ENCODE measurements at places on chromosomes 7 and 10.
A peak's percentile ranks its signal among the peaks of the same experiment; 100 is the strongest.

DNA sequence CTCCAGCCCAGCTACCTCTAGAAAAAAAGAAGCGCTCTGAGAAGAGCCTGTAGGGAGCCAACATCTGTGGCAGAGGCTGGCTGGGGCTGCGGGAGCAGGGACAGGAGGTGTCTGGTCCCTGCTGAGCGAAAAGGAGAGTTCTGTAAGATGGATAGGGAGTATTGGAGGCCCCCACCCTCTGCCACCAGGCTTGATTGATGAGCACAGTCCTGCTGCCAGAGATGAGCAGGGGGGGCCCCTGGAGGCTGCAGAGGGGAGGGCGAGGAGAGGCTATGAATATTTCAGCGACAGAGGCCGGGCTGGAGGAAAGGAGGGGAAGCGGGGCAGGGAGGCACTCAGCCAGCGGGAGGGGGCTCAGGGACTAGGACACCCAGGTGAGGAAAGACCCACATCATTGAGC, 44.5 kb upstream of the HSPB1 start:
- DNase-seq, result no peak

GRCh38 chr10:60257767-60258428, 131.8 kb downstream of the ANK3 start:
- no peak for DNase-seq

DNA sequence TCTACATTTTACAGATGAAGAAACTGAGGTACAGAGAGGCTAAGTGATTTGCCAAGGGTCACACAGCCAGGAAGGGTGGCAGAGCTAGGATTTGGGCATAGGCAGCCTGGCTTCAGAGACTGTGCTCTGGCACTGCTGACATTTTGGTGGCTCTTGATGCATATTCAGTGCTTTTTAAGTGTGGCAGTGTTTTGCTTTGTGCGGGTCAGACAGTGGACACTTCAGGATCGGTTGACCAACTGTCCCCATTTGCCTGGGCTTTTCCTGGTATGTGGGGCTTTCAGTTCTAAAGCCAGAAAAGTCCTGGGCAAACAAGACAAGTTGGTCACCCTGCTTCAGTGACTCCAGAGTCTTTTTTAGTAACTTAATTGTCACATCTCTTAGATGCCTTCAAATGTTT, 35.0 kb downstream of the SUFU start:
- no peak for DNase-seq

GRCh38 chr7:32569388-32570289, 74.3 kb downstream of the AVL9 start:
- no peak for DNase-seq

DNA sequence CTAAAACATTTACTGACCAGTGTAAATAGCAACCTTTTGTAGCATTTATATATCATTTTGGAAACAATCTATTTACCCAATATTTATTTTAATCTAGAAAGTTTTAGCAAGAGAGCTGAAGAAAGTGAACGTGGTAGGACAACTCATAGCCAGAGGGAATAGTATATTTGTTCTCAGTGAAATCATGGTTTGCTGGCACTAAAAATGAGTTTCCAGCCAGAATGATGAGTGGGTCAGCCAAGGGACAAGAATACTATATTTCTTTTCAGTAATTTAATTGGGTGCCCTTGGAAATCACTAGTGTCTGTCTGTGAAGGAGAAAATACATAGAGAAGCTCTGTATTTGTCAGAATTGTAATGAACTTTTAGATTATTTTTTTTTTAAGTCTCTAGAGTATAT, 74.9 kb downstream of the MINPP1 start:
- no peak for DNase-seq

- DNase-seq, result no peak
Observed at GRCh38 chr10:114403541-114404161, 651 bp downstream of the AFAP1L2 start.

DNA sequence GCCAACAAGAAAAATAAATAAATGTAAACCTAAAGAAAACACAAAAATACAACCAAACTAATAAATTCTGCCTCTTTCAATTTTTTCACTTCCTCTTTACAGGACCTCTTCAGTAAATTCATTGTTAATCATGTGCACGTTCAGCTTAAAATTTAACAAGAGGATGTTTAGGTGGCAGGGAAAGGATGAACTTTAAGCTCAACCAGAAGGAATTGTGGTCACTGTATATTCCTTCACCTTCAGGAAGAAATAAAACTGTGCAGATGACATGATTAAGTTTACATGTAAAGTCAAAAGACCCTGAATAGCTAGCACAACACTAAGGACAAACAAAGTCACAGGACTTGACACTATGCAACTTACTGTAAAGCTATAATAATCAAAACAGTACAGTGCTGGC, 33.0 kb downstream of the KIF5B start:
- DNase-seq, result no peak

GRCh38 chr7:65307651-65308299, 65.9 kb upstream of the ZNF92 start:
- DNase-seq, result peak; percentile 56

DNA sequence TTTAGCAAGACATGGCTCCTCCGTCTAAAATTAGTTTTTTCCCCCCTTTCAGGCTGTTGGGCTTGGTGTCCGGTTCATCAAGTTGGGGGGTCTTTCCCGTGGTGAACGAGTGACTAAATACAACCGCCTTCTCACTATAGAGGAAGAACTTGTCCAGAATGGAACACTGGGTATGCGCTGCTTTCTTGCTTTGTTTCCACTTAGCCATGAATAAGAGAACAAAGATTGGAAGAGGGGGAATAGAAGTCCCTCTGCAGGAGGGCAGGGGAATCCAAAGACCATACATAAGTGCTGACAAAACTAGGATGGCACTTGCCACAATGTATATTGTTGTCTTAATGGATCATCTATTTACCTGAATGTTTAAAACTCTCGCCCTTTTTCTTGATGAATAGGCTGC, 30.5 kb downstream of the ENO4 start:
- no peak for DNase-seq

- no peak for DNase-seq
Observed at GRCh38 chr10:93815304-93816096, 57.8 kb downstream of the LGI1 start.

GRCh38 chr7:78130446-78131215, 332.1 kb downstream of the PHTF2 start:
- no peak for DNase-seq

- no peak for DNase-seq
Observed at GRCh38 chr7:120785095-120785494, 72.8 kb downstream of the TSPAN12 start.

DNA sequence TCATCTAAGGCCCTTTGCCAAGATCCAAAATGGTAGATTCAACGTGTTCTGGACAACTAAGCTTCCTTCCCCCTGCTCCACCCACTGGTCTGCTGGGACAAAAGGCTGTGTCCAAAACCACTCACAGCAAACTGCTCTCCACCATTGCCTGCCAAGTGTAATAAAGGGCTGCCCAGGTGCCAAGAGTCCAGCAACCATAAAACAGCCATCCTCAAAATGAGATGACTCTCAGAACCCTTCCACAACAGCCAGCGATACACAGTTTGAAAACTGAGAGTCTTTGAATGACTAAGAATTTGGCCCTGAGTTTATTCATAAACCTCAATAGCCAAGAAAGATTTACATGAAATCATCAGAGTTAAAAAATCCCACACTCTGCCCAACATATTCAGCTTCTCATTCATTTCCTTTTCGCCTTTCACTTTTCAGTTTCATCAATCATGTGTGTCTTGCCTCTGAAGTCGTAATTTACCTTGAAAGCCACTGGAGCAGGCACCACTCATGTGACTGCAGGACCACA, 658.1 kb upstream of the MGMT start:
- DNase-seq, result no peak

DNA sequence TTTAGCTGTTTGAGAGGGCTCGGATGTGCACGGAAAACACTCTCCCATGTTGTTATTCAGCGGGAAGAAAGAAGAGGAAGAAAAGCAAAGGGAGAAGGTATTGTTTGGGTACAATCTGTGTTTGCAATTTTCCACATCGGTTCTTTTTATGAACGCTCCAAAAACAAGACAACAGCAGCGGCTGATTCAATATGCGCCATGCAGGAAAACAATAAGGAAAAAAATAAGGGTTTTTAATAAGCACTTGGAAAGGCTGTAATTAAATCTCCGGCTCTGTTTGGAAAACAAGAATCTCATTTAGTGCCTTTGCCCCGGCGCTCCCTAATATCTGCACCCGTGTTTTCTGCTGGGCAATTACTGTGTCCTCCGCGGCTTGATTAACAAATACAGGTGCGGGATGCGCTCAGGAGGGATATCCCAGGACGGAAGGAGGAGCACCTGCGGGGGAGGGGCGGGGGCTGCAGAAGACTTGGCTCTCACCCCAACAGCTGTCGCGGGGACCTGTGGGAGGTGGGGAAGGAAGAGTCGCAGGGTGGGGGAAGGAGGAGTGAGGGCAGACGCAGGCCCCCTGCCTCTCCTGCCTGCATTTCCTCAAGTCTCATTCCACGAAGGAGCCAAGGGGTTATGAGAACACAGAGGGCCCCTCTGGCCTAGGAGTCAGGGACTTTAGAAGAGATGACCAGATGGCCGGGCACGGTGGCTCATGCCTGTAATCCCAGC, 181.5 kb upstream of the PODXL start:
- no peak for DNase-seq
